Fibroblast of villous mesenchyme (primary cell): ENCODE measurements at places on chromosomes 5 and 9. TPM values are rescaled to one million over a fixed set of nuclear protein-coding genes. Genes with fewer than 3 reads are reported as not detected.

Gene GFI1B
- under 0.01 and 0.32 TPM in 2 replicates for total RNA-seq

Gene ARHGEF28
- total RNA-seq: 34.1 and 40.2 TPM in 2 replicates

Gene PKD2L2
- total RNA-seq: not detected in 2 replicates

Gene HMCN2
- under 0.01 TPM in 1 of 2 replicates, not detected in the other for total RNA-seq

Gene SMIM33
- not detected in 2 replicates for total RNA-seq

Gene FRMD3
- 0.64 and 0.86 TPM in 2 replicates for total RNA-seq

Gene PROB1
- total RNA-seq: 3.9 and 4.3 TPM in 2 replicates
